ENCODE measurements at places on chromosomes 7 and 10.

DNA sequence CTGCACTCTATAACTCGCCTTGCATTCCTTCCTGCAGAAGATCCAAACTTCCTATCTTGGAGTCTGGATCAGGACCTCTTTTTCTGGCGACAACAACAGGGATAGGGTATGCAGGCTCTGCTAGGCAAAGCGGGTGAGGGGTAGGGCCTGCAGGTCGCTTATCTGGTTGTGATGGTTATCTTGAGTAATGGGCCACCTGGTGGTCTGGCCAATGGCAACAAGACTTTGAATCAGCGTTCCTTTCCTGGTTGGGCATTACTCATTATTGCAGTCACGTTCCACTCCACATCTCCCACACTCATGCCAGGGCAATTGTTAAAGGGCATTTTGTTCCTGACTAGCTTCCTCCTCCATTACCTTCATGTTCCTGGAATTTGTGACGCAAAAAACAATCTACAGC, 48.4 kb upstream of the PLXDC2 start:
- DNase-seq: no peak

DNA sequence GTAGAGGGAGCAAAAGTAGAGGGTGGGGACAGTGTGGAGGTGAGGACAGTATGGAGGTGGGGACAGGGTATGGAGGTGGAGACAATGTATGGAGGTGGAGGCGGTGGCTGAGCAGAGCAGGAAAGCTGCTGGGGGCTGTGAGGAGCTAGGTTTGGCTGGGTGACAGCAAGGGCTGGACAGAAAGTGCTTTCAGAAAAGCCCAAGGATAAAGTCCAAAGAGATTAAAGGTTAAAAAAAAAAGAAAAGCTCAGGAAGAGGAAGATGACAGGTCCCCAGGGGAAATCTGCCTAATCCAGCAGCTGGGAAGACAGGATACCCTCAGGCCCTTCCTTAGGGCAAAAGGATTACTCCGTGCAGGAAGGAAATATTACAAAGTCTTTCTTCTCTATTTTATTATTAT, 32.1 kb upstream of the PFKFB3 start:
- DNase-seq: peak; percentile 16

- DNase-seq: no peak
Measured at GRCh38 chr7:135248546-135248945, 14.9 kb downstream of the STRA8 start.

- DNase-seq: no peak
Measured at GRCh38 chr7:132561763-132562162, 14.5 kb downstream of the PLXNA4 start.

- no peak for DNase-seq
Measured at GRCh38 chr10:27844223-27844622, 98.6 kb upstream of the MKX start.

DNA sequence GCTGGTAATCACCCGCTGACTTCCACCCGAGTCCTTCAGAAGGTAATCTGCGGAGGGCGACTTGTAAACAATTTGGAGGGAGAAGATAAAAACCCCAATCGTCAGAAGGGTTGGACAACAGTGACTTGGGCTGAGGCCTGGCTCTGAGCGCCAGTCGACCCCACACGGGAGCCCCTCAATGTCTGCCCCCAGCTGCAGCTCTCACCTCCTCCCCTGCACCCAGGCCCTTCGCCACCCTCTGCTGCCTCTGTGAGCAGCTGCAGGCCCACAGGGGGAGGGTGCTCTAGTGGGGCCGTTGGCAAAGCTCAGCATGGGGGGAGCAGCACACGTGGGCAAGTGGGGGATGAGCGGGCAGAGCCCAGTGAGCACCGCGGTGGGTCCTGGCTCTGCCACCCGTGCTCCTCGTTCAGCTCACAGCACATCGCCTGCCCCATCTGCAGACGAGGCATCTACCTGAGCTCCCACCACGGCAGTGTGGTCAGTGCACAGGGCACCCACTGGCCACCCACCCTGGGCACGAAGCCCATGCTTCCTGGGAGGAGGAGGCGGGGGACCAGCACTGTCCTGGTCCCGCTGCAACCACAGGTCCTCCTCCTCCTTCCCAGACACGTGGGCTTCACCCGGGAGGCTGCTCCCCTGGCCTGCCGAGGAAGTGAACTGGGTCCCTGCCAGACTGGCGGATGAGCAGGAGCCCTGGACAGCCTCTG, 280.5 kb downstream of the ELFN1 start:
- DNase-seq: no peak

DNA sequence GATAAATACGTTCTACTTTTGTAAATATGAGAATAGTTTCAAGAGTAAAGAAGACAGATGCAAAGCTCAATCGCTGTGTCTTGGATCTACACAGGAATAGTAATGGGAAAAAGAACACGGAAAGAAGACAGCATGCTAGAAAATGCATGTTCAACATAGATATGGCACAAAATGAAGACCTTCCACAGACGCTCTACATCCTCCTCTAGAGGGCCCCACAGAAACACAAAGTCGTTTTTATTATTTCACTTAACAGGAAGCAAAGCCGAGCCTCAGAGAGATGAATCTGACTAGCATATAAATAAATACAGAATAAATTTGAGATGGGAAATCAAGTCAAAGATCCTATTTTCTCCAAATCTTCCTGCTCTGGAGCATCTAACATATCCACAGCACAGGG, 292.6 kb downstream of the PARD3 start:
- no peak for DNase-seq
